ENCODE measurements at places on chromosomes 1 and 21.

- DNase-seq = no peak
These were observed 78.0 kb downstream of the CCDC30 start for GRCh38 chr1:42541104-42541503.

DNA sequence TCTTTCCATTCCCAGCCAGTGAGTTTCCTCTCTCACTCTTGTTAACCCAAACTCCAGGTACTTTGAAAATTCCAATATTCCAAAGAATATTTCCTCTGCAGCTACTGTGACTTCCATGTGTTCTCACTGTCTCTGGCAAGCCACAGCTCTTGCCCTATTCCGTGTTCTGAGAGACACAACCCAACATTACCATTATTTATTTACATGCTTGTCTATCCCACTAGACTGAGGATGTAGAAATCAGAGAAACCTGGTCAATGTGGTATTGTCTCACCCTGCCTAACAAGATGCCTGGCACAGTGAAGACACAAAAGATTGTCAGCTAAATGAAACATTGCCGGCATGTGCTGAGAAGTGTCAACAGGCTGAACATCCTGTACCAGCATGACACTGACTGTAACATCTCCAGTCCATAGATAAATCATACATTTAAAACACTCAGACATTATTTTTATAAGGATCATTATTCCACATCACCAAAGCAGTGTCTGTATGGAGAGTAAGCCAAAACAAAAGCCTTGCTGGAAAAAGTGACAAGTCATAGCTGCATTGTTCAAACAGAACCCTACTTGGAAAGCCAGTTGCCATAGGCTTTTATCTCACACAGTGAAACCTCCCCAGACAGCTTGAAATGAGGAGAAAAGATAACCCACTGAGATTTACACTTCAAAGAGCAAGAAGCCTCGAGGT lies 72.3 kb downstream of the SIPA1L2 start:
- DNase-seq = no peak

GRCh38 chr1:22955146-22955545 lies 17.5 kb downstream of the LACTBL1 start:
- DNase-seq = no peak

DNA sequence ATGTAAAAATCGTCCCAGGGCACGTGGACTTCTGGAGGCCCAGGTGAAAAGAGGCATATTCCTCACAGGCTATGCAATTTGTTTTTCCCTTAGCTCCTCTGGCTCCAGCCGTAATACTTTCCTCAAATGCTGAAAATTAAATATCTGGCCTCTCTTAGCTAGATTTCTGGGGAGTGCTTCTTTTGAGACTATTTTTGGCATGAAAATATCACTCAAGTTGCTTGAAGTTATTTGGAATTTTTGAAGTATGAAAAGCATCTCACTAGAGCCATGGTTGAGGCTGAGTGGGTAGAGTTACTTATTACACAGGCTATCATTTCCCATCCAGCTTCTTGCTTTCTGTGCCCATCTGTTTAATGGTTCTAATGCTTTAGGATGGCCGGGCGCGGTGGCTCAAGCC lies 59.7 kb downstream of the MYOM3 start:
- no peak for DNase-seq

GRCh38 chr1:215228193-215228592 lies 145.7 kb downstream of the KCNK2 start:
- no peak for DNase-seq

GRCh38 chr1:28365864-28366263 lies 3.7 kb upstream of the PHACTR4 start:
- no peak for DNase-seq

- DNase-seq = no peak
These were observed 3.2 kb downstream of the LRRC42 start for GRCh38 chr1:53949023-53949990.

GRCh38 chr21:38758501-38759214 lies 47.1 kb upstream of the ETS2 start:
- DNase-seq = no peak

GRCh38 chr1:99122039-99122438 lies 117.4 kb upstream of the PLPPR5 start:
- DNase-seq = no peak

GRCh38 chr1:28745653-28746173 lies 9.0 kb downstream of the YTHDF2 start:
- DNase-seq = no peak

GRCh38 chr1:22704440-22705067 lies 6.1 kb upstream of the EPHB2 start:
- DNase-seq = peak; percentile 52

- DNase-seq = peak; percentile 61
These were observed 4.3 kb downstream of the S100A10 start for GRCh38 chr1:151989211-151989862.

GRCh38 chr1:184010788-184011187 lies 26.7 kb downstream of the COLGALT2 start:
- DNase-seq = no peak

GRCh38 chr1:100832694-100833428 lies 61.8 kb downstream of the EXTL2 start:
- no peak for DNase-seq

DNA sequence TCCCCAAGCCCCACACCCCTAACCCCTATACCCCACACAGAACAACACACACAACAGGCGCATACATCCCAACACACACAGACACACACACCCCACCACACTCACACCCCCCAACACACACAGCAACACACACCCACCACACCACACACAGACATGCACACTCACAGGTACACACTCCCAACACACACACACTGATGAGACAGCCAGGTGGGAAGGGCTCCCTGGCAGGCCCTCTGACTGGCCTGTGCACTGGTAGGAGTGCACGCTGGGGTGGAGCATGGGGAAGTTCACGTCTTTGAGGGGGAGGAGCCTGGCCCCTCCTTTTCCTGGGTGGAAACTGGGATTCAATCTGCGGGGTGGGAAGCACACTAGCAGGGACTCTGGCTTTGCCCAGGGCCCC lies 116.7 kb downstream of the RHOU start:
- no peak for DNase-seq

DNA sequence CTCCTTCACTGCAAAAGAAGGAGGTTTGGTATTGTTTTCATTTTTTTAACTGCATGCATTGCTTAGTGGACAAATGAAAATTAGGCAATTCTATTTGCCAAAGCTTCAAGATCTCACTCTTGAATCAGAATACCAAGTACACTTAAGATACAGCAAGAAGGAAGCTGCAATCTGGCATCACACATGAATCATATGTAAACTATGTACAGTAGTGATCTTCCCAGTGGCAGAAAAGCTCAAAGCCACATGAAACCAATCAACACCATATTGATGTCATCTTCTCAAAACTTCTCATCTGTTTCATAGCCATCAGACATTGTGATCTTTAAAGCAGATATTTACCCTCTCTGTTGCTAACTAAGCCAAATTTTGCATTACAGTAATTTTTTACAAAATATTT lies 550.1 kb downstream of the LTN1 start:
- DNase-seq = no peak

DNA sequence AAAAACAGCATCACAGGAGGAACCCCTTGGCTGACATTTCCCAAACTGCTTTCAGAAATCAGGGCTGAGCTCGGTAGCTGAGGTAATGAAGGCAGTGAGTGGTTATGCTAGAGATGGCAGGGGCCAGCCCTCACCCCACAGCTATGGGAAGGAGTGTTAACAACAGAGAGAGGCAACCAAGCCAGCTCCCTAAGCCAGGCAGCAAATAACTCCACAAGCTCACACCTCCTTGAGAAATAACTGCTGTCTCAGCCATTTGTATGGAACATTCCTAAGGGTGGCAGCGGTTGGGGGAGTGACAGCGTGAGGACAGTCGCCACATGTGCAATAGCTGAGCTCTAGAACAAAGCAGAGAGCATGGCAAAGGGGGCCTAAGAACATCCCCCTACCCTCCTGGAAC lies 42.6 kb downstream of the LMX1A start:
- no peak for DNase-seq

DNA sequence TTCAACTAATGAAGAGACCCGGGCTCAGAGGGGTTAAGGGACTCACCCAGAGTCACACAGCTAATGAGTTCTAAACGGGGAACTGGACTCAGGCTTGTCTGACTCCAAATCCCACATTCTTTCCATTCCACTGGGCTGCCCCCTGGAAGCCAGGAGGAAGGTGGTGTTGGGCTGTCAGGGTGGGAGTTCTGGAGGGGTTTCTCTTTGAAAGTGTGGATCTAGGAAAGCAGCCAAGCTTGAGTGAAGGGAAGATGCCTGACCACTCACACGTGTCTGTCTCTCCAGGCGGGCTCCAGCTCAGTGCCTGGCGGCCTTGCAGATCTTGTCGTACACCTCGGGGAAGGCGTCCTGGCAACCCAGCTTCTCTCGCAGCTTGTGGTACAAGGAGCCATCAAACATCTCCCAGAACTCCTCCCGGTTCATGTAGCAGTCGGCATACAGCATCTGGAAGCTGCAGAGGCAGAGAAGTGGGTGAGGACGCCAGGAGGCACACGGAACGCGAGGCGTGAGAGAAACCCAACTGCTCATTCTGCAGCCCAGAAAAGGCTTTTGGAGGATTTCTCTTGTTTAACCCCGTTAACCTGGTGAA lies 35.0 kb downstream of the DHCR24 start:
- DNase-seq = no peak

GRCh38 chr21:42918291-42918690 lies 7.1 kb downstream of the ERVH48-1 start:
- no peak for DNase-seq

GRCh38 chr1:29811727-29812407 lies 575.5 kb downstream of the PTPRU start:
- DNase-seq = no peak

DNA sequence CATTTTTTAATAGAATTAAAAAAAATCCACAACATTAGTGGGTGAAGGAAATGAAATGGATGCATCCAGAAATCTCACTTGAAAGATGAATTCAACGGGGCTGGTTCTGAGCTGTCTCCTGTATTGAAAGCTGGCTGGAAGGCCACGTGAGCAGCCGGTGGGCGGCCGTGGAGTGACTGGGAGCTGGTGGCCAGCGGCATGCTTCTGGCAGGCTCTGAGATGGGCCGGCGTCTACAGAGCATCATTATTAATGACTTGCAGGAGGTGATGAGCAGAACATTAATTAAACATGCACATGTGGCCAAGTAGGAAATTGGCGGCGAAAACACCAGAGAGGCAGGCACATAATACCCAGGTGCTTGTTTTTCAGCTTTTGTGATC lies 115.6 kb upstream of the LMO4 start:
- no peak for DNase-seq

GRCh38 chr1:184030433-184031091 lies 7.0 kb downstream of the COLGALT2 start:
- no peak for DNase-seq

DNA sequence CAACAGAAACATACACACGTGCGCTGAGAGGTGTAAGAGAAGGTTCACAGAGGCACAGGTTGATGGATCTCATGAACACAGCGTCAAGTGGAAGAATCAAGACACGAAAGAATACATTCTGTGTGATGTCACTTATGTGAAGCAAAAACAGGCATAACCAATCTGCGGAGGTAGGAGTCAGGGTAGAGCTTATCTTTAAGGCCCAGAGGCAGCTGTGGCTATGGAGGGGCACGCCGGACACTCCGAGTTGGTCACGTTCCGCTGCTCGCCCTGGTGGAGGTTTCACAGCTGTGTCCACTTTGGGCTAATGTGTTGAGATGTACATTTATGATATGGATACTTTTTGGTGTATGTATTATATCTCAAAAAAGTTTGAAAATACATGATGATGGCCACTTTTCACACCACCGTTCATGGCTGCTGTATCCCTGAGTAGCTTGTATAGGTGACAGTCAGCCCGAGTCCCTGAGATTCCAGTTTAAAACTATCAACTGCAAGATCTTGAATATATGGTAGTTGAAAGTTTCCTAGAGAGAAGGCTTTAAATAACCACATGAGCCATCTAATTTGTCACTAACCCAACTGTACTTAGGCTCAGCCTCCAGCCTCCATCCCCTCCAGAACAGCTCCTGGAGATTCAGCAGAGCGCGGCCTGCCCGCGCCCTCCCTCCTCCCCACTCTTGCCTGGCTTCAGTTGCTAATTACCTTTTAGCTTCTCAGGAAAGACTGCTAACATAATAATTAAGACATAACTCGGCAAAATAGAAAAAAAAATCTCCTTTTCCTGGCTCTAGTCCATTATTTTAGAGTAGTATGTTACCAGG lies 6.7 kb upstream of the ADARB1 start:
- no peak for DNase-seq

DNA sequence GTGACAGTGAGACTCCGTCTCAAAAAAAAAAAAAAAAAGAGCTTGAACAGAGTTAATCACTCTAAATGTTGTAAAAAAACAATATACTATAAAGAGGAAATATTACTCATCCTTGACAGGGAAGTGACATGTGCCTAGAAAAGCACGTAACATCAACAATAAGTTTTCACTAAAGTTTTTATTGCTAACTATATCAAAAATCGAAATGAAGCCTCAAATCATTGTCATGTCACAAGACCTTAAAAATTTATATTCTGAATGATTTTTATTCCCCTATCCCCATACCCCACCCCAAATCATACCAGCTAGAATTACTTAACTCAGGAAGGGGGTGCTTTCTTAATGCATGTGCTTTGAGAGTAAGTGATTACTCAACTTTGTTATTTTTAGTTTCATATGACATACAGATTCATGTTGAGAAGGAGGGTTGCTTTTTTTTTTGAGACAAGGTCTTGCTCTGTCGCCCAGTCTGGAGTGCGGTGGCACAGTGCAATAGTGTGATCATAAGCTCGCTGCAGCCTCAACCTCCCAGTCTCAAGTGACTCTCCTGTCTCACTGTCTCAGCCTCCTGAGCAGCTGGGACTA lies 53.6 kb upstream of the MUTYH start:
- no peak for DNase-seq

DNA sequence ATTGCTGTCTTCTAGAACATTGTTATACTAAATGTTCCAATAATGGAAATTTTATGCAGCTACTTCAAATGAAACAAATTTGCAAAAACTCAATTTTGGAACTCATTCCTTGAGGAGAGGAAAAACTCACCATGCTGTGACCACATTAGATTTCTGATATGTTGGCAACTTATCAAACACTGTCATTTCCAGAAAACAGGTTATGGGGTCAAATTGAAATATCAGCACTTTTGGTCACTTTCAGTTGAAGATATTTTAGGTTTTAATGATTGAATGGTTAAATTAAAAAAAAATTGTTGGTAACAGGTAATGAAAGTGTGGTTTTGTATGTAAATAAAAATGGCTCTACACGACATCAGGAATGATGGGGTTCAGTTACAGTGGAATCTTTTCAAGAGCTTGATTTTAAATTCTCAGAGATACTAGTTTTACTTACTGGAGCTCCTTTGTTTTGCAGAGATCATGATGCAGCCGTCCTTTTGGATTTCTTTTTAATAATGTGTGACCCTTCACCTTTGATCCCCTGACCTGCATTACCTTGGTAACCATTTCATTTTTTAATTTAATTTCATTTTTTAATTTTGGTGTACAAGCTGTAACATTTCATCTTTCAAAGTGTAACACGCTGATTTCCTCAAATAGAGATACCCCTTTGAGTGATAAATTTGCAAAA lies 86.2 kb downstream of the CAMTA1 start:
- DNase-seq = no peak

- DNase-seq = no peak
These were observed 102.8 kb downstream of the ETS2 start for GRCh38 chr21:38908537-38908936.

Measured in AG09319 (cell line).